ENCODE measurements at places on chromosomes 2 and 18.
A peak's percentile ranks its signal among the peaks of the same experiment; 100 is the strongest.

GRCh38 chr18:45004546-45005080 is 323.9 kb downstream of the SETBP1 start:
- DNase-seq = no peak

DNA sequence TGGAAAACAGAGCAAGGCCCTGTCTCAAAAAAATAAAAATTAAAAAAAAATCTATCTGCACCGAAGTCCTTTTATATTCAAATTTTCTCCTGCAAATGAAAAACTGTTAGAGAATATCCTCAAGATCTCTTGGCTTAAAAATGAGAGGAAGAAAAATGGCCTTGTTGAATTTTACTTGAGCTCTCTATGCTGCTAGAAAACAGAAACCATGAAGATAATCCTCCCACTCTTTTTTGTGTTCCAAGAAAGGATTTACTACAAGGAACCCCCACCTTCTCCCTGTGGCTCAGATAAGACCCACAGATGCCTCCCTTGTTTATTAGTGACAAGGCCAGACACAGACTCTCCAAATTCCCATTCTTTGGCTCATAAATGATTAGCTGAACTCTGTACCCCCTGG is 71.0 kb downstream of the SGPP2 start:
- DNase-seq = no peak

DNA sequence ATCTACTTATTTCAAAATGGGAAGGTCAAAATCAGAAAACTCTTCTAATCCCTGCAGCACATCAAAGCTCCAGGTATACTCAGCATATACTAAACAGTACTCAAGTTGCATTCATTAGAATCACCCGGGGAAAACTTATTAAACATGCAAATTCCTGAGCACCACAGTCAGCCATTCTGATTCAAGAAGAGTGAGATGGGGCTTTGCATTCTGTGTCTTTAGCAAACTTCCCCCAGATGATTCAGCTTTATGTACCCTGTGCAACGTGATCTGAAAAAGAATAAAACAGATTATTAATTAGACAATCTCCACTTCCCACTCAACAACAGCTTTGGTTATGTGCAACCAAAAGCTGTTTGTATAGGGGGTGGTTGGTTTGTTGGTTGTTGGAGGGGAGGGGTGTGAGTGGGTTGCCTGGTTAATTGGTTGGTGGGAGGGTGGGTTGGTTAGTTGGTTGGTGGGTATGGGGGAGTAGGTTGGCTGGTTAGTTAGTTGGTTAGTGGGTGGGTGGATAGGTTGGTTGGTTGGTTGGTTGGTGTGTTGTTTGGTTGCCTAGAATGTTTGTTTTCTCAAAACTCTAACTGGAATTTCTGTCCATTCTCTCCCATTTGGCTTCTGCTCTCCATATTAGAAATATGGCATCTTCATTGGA is 112.5 kb upstream of the AGAP1 start:
- no peak for DNase-seq

- no peak for DNase-seq
Observed at GRCh38 chr2:241933179-241933911, 63.8 kb downstream of the RTP5 start.

GRCh38 chr2:69798290-69798908 is 31.1 kb upstream of the GMCL1 start:
- DNase-seq = no peak

DNA sequence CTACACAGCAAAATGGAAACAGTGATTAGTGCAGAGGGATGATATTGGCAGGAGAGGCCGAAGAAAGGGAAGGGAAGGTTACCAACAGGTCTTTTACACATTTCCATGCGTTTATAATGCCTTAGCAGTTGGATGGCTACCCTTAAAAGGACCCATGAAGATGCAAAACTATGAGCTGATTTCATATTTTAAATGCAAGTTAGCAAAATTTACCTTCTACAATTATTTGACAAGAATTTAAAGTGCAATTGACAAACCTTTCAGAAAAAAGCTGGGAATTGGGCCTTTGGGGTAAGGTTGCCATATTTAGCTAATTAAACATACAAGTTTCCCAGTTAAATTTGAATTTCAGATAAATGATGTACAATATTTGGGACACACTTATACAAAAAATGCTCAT is 13.3 kb downstream of the DNER start:
- DNase-seq = no peak

DNA sequence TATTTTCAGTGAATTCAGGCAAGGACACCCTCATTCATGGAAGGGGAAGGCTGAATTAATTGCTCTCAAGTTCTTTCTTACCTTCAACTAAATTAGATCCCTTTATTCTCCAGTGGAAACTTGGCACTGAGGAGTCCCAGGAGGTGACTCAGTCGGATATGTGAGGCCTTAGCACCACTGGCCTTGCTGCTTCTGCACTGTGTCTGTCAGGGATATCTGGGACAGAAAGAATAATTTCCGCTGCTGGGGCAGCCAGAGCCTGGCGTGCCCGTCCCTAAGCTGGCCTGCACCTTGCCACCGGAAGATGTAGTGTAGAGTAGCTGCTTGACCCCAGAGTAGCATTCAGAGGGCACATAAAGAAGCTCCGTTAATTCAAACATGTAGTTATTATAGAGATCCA is 53.4 kb downstream of the LIMS1 start:
- no peak for DNase-seq

DNA sequence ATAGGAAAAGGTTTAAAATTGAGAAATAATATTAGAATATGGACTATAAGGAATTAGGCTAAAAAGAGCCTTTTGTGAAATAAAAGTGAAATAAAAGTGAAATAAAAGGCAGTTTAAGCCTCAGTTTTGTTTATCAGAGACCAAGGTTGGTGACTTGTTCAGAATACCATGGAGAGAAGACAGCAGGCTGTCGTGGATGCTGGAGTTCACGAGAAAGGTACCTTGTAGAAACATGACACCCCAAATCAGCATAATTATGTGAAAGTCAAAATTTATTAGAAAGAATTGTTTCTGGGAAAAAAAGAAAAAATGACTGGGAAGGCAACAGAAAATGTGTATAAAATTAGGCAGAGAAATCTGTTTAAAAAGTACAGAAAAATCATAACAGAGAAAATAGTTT is 46.5 kb upstream of the SPAG16 start:
- DNase-seq = peak; percentile 57

GRCh38 chr2:170816504-170817092 is at the start of gene GAD1:
Gene GAD1 (plus strand): TSS chr2:170816887. CDS start chr2:170818592, 1,705 bp downstream.
- DNase-seq = peak; percentile 70

- DNase-seq = no peak
Observed at GRCh38 chr18:29488617-29489016, 1311.7 kb upstream of the CDH2 start.

- DNase-seq = no peak
Observed at GRCh38 chr2:26457251-26457666, 20.7 kb downstream of the OTOF start.

GRCh38 chr2:6103949-6104348 is 411.8 kb downstream of the SOX11 start:
- peak; percentile 29 for DNase-seq

GRCh38 chr2:24490181-24490689 is 819 bp upstream of the NCOA1 start:
- peak; percentile 13 for DNase-seq

DNA sequence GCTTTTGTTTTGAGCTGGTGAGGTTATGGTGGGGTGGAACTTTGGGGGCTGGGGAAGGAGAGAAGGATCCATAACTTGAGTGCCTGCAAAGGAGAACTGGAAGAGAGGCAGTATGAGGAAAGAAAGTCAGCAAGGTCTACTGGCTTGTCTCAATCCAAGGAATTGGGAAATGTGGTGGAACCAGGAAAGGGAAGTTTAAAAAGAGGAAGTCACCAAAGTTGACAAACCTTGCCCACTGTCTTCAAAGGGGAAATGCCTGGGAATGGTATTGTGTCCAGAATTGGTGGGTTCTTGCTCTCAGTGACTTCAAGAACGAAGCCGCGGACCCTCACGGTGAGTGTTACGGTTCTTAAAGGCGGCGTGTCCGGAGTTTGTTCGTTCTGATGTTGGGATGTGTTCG is 304.1 kb upstream of the FAM98A start:
- DNase-seq = no peak

DNA sequence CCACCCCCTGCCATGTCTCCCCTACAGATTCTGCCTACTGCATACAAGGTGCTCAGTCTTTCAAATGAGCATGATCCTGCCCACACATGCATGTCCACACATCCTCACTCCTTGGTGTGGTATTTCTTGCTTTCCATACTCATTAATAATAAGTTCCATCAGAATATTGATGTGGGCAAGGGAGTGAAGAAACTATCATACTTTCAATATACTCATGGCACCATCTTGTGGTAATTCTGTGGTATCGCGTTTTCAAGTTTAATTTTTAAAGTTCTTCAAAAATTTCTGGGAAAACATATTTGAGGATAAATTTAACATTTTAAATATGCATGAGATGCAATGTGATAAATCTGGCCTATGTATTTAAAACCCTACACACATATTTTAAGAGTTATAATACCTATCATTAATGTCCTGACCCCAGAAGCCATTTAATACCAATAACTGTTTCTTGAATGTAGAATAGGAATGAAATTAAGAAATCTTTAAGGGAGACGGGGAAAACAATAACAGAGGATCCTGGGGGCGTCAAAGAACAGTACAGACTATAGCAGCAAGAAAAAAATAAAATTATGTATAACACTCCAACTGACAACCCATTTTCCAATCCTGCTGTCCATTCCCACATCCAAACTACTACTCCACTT is 110.1 kb downstream of the ZNF385B start:
- peak; percentile 45 for DNase-seq

DNA sequence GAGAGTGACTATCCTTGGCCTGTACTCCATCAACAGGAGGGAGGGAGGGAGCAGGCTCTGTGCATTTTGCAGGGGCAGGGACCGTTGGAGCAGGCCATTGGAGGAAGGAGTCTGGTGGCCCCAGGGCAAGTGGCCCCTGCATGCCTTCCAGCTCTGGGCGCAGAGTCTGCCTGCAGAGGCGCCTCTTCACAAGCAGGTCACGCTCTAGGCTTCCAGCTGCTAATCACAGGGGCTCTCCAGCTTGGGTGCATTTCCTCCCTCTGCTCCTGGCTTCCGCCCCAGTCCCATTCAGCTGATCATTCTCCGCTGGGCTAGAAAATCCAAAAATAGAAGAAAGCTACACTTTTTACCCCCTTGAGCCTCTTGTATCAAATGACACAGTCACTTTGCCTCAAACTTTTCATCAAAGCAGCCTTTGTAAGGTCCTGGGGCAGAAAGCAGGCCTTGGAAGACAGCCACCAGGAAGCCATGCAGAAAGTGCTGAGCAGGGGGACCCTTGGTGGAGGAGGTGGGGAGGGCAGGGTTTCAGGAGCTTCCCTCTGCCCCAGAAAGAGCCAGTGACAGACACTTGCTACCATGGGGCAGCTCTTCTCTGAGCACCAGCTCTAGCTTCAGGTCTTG is 11.3 kb downstream of the TMEM247 start:
- DNase-seq = peak; percentile 63

DNA sequence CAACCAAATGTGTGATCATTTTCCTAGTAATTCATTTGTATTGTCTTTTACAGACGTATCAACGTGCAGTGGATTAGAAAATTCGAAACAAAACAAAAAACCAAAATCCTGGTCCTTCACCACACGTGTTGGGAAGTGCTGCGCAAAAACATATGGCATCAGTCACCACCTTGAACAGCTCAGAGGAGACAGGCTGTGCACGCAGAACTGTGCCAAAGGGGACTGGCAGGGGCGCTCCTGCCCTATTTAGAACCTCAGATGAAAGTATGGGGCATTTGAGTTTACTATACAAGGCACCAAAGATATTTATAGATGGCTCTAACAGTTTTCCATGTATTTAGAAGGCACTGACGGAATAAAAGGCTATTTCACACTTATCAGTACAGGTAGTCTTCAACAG is 42.3 kb downstream of the NOL10 start:
- DNase-seq = no peak

- DNase-seq = peak; percentile 63
Observed at GRCh38 chr18:50806208-50806616, 13.6 kb downstream of the MRO start.

DNA sequence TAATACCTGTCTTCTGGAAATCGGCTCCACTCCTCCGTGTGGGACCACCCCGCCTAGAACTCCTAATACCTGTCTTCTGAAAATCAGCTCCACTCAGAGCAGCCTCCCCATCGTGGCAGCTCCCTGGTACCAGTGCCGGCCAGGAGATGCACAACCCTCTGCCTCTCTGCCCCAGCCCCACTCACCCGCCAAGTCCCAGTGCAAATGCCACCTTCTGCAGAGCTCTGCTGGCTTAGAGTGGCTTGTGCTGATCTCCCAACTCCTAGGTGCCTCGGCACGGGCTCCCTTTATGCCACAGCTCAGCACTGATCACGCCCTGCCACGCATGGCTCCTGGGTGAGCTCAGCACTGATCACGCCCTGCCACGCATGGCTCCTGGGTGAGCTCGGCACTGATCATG is 258.5 kb downstream of the HDAC4 start:
- DNase-seq = no peak

DNA sequence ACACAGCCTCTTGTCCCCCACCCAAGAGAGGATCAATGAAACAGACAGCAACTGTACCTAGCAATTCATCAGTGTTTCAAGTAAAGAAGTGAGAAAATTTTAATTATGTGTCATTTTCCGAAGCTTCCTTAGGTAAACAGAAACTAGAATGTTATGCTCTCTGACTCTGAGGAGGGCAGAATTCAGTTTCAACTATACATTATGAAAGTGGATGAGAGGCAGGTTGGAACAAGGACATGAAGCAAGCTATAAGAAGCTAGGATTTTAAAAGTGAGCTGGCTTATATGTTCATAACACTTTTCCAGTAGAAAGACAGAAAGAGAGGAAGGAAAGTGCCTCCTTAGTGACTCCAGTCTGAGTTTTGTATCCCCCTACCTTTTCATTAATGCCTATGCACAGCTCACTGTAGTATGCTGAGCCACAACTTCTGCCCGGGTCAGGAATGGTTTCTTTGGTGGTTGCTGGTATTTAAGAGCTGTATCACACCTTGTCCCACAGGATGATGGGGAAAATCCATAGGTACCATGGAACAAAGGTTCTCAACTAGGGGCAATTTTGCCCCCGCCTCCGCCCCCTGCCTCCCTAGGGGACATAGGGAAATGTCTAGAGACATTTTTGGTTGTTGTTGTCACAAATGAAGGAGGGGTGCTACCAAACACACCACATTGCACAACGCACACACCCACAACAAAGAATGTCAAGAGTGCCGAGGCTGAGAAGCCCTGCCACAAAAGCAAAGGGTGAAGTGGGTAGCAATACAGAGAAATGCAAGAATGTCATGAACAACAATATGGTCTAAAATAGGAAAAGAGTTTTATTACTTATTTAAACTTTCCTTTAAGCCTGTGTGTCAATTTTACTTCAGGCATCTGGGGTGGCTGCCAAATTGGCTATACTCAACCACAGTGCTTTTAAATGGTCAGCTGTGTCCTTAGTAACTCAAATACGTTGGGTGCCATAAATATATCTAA is 161.0 kb upstream of the ZFP36L2 start:
- DNase-seq = no peak

- no peak for DNase-seq
Observed at GRCh38 chr2:173521450-173522192, 166.9 kb downstream of the CDCA7 start.

DNA sequence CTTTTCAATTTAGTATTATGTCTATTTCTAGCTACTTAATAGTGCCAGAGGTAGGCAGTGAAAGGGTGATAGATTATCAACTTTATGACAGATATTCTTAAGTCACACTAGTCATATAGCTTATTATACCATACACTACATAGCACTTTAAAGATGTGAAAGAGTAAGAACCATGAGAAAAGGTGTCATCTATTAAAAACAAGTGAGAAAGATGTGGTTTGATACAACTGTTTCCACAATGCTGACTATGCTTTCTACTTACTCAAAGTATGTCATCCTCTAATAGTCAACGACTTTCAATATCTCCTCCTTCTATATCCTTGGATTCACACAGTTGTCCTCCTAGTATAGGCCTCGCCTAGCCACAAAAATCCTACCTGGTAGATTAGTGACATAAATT is 132.9 kb upstream of the WDSUB1 start:
- no peak for DNase-seq
